ENCODE measurements at places on chromosomes 5 and 9. TPM values are rescaled to one million over a fixed set of nuclear protein-coding genes. Genes with fewer than 3 reads are reported as not detected.

DNA sequence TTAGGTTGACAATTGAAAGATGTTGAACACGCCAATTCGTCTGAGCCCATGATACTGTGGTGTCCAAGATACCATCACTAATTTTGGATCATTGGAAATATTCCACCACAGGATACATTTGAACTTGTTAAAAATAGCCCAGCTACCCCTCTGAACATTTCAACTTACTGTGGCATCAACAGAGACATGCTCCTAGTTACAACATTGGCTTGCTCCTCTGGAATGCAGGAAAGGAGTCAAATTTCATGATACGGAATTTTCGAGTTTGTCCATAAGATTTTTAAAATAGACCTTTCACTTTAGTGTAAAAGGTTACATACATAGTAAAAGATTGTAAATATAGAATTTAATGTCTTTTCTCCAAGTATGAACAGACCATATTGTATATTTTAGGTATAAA is 12.8 kb downstream of the SEMA5A start:
- H3K27me3 ChIP-seq: no peaks in the 10 kb centered on the region
- no peaks in the 10 kb centered on the region for H3K36me3 ChIP-seq
- DNase-seq: no peak
- no peak overlapping the region for H3K27ac ChIP-seq
- no peaks in the 10 kb centered on the region for H3K4me1 ChIP-seq

DNA sequence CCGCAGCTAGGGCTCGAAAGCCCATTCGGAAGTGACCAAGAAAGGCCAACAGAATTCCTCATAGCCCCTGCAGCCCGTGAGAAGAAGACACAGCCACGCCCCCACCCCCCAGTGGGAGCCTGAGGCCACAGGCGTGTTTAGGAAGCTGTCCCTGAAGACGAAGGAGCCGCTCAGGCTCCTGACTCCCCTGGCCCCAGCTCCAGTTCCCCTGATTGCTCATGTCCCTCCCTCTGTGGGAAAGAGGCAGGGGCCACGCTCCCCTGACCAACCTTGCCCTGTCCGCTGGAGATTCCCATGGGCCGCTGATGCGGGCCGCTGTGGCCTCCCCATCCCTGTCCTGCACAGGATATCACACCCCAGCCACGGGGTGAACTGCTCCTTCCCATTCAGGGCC is 13.6 kb downstream of the ROPN1L start:
- no peak overlapping the region for H3K4me3 ChIP-seq
- no peaks in the 10 kb centered on the region for H3K27me3 ChIP-seq
- H3K36me3 ChIP-seq: no peaks in the 10 kb centered on the region
- peak overlapping the region; percentile 71 for H3K27ac ChIP-seq
- no peak for DNase-seq
- H3K4me1 ChIP-seq: peaks cover 11% of the 10 kb centered on the region

DNA sequence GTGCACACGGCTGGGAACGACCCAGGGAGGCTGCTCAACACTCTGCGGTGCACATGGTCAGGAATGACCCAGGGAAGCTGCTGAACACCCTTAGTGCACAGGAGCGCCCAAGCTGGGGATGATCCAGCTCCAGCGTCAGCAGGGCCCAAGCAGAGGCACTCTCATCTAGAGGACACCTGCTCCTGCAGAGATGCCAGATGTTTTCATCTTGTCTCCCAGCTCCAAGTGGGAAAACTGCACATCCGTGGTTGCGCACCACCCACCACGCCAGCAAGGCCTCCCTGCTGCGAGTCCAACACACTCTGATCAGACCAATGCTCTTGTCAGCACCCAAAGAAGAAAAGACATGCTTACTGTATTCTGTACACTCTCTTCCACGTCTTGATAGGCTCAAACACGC is 34.1 kb downstream of the UBE2QL1 start:
- no peaks in the 10 kb centered on the region for H3K4me1 ChIP-seq
- no peaks in the 10 kb centered on the region for H3K36me3 ChIP-seq
- DNase-seq: no peak
- no peak overlapping the region for H3K4me3 ChIP-seq
- no peaks in the 10 kb centered on the region for H3K27me3 ChIP-seq

- no peaks in the 10 kb centered on the region for H3K27me3 ChIP-seq
- no peak overlapping the region for H3K27ac ChIP-seq
- peaks cover 3% of the 10 kb centered on the region for H3K4me1 ChIP-seq
Measured at GRCh38 chr5:150404941-150405816, 7.5 kb downstream of the CD74 start.

DNA sequence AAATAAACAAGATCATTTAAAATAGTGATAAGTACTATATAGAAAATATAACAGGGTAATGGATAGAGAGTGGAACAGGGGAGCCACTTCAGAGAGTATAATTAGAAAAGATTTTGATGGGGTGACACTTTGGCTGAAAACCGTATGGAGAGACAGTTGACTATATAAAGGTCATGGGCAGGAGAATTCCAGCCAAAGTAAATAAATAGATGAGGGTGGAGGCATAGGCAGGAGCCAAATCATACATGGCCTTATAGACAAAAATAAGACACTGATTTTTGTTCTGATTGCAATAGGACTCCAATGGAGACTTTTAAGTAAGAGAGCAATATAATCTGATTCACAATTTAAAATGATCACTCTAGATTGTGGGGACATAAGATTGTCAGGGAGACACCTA is 37.5 kb upstream of the NUDT12 start:
- no peak for DNase-seq
- no peaks in the 10 kb centered on the region for H3K27me3 ChIP-seq
- no peak overlapping the region for H3K4me3 ChIP-seq
- H3K27ac ChIP-seq: no peak overlapping the region

DNA sequence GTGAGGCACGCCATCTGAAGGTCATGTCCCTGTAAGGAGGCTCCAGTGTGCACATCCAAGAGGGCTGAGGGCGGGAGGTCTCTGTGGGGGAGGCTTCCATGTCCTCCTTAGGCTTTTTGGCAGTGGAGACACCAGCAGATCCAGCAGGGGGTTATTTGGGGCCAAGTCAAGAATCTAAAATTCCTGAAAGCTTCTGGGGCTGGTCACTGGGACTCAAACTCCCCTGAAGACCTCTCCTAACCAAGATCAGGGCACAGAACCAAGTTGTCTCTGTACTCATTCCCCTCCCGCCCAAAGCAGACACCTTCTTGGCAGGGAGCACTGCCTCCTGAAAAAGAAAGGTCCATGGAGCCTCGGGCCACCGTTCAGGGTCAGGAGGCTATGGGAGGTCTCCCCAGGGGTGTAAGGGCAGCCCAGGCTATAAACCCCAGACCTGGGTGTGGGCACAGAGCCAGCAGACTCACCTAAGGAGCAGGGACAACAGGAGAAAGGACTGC is 127.4 kb upstream of the ADRA1B start:
- no peak overlapping the region for H3K4me3 ChIP-seq
- DNase-seq: peak; percentile 84
- peaks cover 23% of the 10 kb centered on the region for H3K4me1 ChIP-seq
- H3K36me3 ChIP-seq: no peaks in the 10 kb centered on the region
- no peak overlapping the region for H3K27ac ChIP-seq

- no peaks in the 10 kb centered on the region for H3K27me3 ChIP-seq
- no peak for DNase-seq
- H3K4me3 ChIP-seq: no peak overlapping the region
- H3K36me3 ChIP-seq: no peaks in the 10 kb centered on the region
- H3K4me1 ChIP-seq: no peaks in the 10 kb centered on the region
- no peak overlapping the region for H3K27ac ChIP-seq
Measured at GRCh38 chr5:158461240-158461854, 602.4 kb upstream of the CLINT1 start.

DNA sequence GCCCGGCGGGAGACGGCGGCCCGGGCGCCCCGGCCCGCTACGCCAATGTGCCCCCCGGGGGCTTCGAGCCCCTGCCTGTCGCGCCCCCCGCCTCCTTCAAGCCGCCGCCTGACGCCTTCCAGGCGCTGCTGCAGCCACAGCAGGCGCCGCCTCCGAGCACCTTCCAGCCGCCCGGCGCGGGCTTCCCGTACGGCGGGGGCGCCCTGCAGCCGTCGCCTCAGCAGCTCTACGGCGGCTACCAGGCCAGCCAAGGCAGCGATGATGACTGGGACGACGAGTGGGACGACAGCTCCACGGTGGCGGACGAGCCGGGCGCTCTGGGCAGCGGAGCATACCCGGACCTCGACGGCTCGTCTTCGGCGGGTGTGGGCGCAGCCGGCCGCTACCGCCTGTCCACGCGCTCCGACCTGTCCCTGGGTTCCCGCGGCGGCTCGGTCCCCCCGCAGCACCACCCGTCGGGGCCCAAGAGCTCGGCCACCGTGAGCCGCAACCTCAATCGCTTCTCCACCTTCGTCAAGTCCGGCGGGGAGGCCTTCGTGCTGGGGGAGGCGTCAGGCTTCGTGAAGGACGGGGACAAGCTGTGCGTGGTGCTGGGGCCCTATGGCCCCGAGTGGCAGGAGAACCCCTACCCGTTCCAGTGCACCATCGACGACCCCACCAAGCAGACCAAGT is 723 bp downstream of the SNX18 start:
- DNase-seq: no peak
- H3K4me3 ChIP-seq: peak overlapping the region; percentile 93
- peaks cover 36% of the 10 kb centered on the region for H3K4me1 ChIP-seq
- H3K36me3 ChIP-seq: no peaks in the 10 kb centered on the region
- H3K27ac ChIP-seq: peak overlapping the region; percentile 96

- no peaks in the 10 kb centered on the region for H3K27me3 ChIP-seq
- no peak for DNase-seq
- peaks cover 8% of the 10 kb centered on the region for H3K4me1 ChIP-seq
Measured at GRCh38 chr5:73968246-73968645, 342.2 kb downstream of the ARHGEF28 start.

DNA sequence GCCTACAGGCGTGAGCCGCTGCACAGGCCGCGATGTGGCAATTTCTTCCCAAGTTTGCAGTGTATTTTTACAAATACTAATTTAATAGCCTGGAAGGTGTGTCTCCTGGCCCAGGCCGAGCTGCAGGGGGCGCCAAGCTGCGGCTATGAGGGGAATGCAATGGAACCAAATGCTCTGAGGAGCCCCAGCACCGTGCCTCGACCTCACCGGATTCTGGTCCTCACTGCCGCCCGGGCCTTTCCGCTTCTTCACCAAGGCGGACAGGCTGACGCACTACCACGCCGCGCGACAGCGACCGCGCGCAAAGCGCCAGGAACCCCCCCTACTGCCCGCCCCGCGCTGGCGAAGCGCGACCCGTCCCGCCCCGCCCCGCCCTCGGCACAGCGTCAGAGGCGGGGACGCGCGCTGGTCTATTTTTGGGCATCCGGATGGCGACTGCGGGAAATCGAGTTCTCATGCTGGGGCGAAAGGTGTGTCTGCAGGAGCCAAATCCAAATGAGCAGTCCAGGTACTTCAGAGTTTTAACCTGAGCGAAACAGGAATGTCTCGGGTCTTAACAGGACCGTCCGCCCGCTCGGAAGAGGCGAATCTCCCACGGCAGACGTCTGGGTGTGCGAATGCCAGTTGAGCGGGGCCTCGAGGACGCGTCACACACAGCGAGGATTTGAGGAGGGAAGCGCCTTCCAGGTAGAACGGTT is 31.7 kb upstream of the PRXL2C start:
- no peaks in the 10 kb centered on the region for H3K4me1 ChIP-seq
- H3K27me3 ChIP-seq: no peaks in the 10 kb centered on the region
- H3K27ac ChIP-seq: peak overlapping the region; percentile 61
- no peak for DNase-seq
- H3K4me3 ChIP-seq: peak overlapping the region; percentile 59

DNA sequence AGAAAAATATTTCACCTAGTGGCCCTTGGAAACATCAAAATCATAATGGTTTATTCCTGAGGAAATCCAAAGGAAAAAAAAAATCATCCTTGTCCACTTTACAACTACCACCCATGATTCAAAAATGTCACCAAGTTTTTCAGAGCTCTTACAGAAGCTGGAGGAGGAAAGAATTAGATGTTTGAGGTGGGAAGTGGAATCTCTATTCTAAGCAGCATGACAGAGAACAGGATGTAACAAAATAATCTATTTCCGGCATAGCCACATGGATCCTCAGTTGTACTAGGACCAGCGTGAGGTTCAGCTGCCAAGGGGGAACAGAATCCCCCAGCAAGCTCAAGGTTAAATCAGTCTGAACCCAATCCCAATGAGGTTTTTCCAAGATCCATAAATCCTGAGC is 40.2 kb downstream of the FBXW11 start:
- peaks cover 54% of the 10 kb centered on the region for H3K4me1 ChIP-seq
- no peak overlapping the region for H3K27ac ChIP-seq
- H3K36me3 ChIP-seq: no peaks in the 10 kb centered on the region

- no peak for DNase-seq
- no peak overlapping the region for H3K27ac ChIP-seq
- H3K4me1 ChIP-seq: peaks cover 6% of the 10 kb centered on the region
- H3K36me3 ChIP-seq: no peaks in the 10 kb centered on the region
Measured at GRCh38 chr9:93110311-93110855, 14.4 kb downstream of the CARD19 start.

GRCh38 chr9:75903785-75904360 is 13.4 kb downstream of the PCSK5 start:
- H3K27ac ChIP-seq: peak overlapping the region; percentile 4
- H3K4me1 ChIP-seq: peaks cover 28% of the 10 kb centered on the region
- H3K27me3 ChIP-seq: no peaks in the 10 kb centered on the region
- no peak for DNase-seq

DNA sequence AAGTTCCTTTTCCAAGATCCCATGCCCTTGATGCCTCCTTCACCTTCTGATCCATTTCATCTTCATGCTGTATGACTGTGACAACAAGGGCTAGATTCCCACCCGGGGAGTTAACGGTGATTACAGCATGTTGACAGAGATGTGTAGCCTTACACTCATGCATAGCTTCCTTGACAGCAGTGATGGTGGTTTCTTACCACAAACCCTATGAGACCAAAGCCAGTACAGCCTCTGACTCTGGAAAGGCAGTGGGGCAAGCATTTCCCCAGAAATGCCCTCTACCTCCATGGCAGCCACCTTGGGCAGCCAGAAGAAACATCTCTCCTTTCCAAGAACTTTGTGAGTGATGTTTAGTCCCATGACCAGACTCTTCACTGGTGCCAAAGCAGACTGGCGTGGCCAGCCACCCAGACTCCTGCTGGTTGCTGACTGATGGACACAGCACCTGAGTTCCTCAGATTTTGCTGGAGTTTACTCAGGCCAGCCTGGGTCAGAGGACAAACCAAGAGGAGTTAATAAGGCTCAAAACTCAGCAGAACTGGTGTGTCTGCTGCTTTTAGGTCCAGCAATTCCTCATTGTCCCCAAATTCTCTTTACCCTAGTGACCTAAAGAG is 199.7 kb upstream of the SLC27A6 start:
- no peak overlapping the region for H3K27ac ChIP-seq
- no peak for DNase-seq
- H3K36me3 ChIP-seq: no peaks in the 10 kb centered on the region
- no peaks in the 10 kb centered on the region for H3K27me3 ChIP-seq
- no peaks in the 10 kb centered on the region for H3K4me1 ChIP-seq
- H3K4me3 ChIP-seq: no peak overlapping the region

EIF4E1B gene
- not detected for total RNA-seq

PTGES gene
- 18.9 TPM for total RNA-seq

RNF145 gene
- 67.8 TPM for total RNA-seq

SUSD3 gene
- total RNA-seq: 25.0 TPM

SPATA31C1 gene
- not detected for total RNA-seq

C5orf58 gene
- not detected for total RNA-seq

ACSL6 gene
- total RNA-seq: 0.49 TPM

TMEFF1 gene
- total RNA-seq: not detected

SH3RF2 gene
- total RNA-seq: 48.4 TPM

PCDHA13 gene
- total RNA-seq: not detected

All from vagina (tissue), 2 donors.